ENCODE measurements at places on chromosomes 2 and 18.

GRCh38 chr2:223598994-223599639 lies 3.0 kb downstream of the SCG2 start:
- DNase-seq = no peak

GRCh38 chr2:84946204-84947009 lies 24.6 kb upstream of the KCMF1 start:
- no peak for DNase-seq

GRCh38 chr18:44324361-44324760 lies 356.3 kb upstream of the SETBP1 start:
- no peak for DNase-seq

GRCh38 chr2:191607096-191607495 lies 70.8 kb upstream of the NABP1 start:
- DNase-seq = no peak

DNA sequence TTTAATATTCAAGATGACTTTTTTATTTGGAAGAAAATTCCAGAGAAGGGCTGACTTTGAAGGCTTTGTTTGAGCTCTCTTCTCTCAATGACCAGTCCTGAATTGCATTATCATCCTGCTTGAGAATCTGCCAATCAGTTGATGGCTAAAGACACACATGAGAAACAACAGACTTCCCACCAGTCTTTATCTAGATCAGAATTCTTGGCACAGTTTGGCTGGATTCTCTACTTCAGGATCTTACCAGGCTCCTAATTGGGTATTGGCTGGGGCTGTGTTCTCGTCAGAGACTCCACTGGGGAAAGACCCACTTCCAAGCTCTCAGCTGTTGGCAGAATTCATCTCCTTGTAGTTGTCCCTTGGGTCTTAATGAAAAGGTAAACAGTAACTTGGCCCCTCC lies 86.0 kb downstream of the WDSUB1 start:
- DNase-seq = no peak

DNA sequence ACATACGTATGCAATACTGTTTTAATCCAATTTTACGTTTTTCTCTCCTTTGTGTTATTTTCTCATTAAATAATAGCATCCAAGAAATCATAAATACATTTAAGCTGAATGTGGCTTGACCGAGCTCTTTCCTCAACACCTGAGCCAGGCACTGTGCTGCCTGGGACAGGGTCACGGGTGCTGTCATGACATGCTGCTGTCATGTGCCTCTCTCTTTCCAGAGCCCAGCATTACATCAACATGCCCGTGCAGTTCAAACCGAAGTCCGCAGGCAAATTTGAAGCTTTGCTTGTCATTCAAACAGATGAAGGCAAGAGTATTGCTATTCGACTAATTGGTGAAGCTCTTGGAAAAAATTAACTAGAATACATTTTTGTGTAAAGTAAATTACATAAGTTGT lies 94.1 kb upstream of the LDLRAD4 start:
- no peak for DNase-seq

Measured in occipital lobe (tissue), 3 donors.